ENCODE measurements at places on chromosomes 13 and 19.
A peak's percentile ranks its signal among the peaks of the same experiment; 100 is the strongest.

GRCh38 chr13:110306340-110306959 is 507 bp downstream of the COL4A1 start:
- DNase-seq = no peak

DNA sequence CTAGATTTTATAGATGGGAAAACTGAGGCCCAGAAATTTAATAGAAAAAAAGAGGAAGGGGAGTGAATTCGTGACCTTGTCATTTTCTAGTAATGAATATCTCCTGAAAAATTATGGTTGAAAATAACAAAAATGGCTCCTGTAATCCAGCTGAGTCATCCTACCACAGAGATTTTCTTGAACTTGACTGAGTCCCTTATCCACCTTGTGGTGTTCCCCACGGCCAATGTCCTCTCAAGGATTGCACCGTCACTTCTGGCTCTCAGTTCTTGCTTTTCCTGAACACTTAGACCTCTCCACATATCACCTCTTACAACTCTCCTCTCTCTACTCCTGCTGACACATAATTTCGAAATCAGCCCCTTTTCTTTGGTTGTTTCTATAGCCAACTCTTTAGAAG is 1.2 kb upstream of the KATNAL1 start:
- DNase-seq = peak; percentile 8

- no peak for DNase-seq
Observed at GRCh38 chr19:10872546-10873107, 1.3 kb downstream of the CARM1 start.

DNA sequence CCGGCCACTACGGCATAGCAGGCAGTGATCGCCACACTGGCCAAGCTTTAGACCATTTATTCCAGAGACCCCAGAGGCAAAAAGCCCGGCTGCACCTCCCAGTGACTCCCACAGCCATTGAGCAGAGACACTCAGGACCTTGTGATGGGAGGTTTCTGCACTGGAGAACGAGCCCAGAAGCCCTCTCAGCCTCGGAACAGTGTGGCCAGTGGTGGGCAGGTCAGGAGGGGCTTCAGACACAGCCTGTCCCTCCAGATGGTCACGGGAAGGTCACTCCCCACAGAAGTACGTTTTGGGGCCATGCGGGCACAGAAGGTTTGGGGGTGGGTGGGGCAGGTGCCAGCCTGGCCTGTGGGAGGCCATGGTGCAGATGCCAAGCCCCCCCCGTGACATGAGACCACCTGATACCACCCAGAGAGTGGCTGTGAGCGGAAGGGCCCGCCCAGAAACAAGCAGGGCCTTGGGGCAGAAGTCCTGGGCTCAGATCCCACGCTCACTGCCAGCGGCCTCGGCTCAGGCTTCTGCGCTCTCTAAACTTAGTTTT is 599 bp upstream of the F10 start:
- no peak for DNase-seq

- no peak for DNase-seq
Observed at GRCh38 chr19:31118287-31118955, 230.8 kb downstream of the TSHZ3 start.

GRCh38 chr13:44818428-44818827 is 170.8 kb downstream of the NUFIP1 start:
- peak; percentile 24 for DNase-seq

DNA sequence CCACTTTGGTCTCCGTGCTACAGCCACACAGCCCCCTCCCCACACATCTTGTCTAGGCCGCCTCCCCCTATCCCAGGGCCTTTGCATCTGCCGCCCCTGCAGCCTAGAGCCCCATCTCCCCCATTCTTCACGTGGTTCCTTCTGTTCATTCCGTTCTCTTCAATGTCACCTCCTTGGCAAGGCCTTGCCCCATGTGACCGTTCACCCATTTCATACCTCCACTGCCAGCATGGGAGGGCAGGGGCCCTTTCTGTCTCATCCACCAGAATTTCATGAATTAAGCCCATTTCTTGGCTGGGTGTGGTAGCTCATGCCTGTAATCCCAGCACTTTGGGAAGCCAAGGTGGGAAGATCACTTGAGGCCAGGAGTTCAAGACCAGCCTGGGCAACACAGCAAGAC is 15.7 kb upstream of the HNRNPM start:
- no peak for DNase-seq

- DNase-seq = no peak
Observed at GRCh38 chr13:29515372-29515771, 80.1 kb downstream of the SLC7A1 start.

- no peak for DNase-seq
Observed at GRCh38 chr13:106595625-106596024, 27.7 kb upstream of the ARGLU1 start.

DNA sequence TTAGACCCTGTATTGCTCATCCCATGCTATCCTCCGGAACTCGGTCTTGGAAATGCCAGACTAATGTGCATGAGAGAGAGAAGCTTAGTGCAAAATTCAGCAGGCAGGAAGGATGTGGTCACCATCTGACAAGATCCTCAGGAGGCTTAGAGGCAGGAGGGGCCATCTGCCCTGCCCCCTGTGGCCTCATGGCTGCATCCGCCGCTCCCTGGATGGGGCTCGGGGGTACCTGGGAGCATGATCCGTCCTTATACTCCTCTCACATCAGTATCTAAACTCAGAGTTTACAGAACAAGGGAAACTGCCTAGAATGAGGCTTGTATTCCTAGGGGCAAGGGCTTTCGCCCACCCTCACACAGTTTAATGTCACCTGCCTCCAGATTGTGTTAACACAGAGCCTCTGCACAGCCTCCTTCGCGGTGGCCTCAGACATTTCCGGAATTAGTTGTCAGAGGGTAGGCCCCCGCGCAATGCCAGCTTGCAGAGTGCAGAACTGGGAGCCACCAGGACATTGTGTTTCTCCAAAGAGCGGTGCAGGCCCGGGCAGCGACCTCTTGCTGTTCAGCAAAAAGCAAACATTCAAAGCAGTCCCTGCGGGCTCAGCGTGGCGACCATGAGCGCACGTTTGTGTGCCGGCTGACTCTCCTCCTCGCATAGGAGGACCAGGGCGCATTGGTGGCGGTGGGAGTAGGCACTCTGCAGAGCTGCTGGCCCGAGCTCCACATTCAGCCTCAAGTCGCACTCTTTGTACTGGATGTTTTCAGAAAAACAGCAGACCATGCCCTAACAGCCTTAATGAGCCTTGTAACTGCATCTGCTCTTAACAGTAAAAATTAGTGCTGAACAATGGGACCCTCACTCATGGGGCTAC is 39.1 kb downstream of the GPR12 start:
- no peak for DNase-seq

DNA sequence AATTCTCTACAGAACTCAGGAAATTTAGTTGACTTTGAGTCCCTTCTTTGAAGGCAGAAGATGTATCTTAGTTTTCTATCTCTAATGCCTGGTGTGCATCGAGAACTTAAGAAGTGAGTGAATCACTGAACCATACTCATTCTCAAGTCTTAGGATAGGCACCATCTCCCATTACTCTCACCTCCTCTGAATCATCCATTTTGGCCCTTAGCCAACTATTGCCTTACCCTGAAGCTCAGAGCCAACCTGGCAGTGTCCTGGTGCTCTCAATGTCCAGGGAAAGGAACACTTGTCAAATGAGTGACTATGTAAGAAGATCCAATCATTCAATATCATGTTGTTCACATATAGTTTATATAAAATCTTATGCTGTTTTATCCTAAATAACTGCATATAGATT is 146.6 kb downstream of the RGCC start:
- DNase-seq = peak; percentile 48

- DNase-seq = no peak
Observed at GRCh38 chr19:7618348-7618747, 11.0 kb downstream of the XAB2 start.

- no peak for DNase-seq
Observed at GRCh38 chr13:34076943-34077703, 259.2 kb downstream of the RFC3 start.

GRCh38 chr19:47436712-47437401 is 17.5 kb upstream of the MEIS3 start:
- peak; percentile 24 for DNase-seq

DNA sequence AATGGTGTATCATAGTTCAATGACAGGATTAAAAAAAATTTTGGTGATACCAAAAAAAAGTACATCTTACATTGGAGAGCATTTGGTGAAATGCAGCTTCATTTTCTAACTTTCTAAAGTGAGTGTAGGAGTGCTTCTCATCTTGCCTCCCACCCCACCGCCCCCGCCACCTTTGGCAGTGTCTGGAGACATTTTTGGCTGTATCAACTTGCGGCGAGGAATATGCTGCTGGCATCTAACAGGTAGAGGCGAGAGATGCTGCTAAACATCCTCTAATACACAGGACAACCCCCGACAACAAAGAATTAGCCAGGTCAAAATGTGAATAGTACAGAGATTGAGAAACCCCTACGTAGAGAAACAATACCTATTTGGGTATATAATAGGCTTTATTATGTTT is 1.7 kb downstream of the DLEU7 start:
- no peak for DNase-seq

GRCh38 chr19:40216013-40216776 is 2.0 kb downstream of the TTC9B start:
- no peak for DNase-seq

GRCh38 chr19:52398081-52398441 is 412 bp downstream of the ZNF528 start:
- DNase-seq = no peak

- DNase-seq = peak; percentile 41
Observed at GRCh38 chr19:11191273-11191755, 6.0 kb downstream of the KANK2 start.

- DNase-seq = no peak
Observed at GRCh38 chr19:18667531-18668251, 15.8 kb upstream of the CRTC1 start.

GRCh38 chr19:15324791-15325519 is 7.4 kb downstream of the BRD4 start:
- DNase-seq = peak; percentile 17

GRCh38 chr13:112990783-112991182 is 21.8 kb downstream of the MCF2L start:
- no peak for DNase-seq

DNA sequence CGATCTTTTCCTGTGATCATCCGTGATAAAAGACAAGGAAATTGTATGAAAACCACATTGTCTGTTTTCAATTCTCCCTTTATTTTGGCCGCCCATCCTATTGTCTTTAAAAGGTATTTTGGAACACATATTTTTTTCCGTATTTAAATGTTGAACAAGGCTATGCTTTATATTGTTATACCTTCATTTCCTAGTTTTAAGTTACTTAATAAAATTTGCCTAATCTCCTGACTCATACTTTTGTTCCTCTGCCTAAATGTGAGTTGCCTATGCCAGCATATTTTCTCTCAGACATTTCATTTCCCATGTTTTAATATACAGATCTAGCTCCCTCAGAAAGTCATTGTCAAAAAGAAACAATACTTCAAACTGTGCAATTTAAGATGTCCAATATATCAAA is 104.2 kb downstream of the SLITRK6 start:
- DNase-seq = no peak

- no peak for DNase-seq
Observed at GRCh38 chr19:33310606-33311325, 8.4 kb upstream of the CEBPA start.

DNA sequence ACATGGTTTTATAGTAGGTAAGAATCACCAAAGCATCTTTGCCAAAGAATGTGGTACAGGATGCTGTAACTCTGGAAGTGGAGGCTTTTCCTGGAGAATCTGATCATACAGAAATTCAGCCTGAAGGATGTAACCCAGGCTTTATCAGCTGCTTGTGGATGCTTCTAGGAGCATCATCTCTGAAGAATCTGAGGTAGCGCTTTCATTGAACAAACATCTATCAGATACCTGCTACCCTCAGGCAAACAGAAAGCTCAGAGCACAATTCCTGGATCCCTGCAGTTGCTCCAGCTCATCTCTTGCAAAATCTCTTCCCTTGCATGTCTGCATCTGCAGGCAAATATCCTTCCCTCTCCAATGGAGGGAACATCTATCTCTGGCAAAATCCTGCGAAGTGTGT is 9.3 kb downstream of the FAM124A start:
- DNase-seq = no peak

DNA sequence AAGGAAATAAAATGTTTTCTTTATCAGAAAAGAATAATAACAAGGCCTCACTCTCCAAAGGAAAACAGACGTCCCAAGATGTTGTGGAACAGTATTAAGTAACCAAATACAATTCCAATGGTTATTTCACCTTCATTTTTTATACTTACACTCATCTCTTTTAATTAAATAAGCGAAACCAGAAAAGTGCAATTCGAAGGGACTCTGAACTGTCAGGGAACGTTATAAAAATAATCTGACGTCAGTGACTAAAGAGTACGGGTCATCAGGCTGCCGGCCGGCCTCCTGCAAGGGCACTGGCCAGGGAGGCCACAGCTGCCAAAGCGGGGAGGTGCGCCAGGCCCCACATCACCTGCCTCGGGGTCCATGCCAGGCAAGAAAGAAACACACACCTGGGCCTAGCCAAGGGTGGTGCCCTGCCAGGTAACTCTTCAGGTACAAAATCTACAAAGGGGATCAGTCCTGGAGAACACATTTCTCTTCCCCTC is 61.2 kb downstream of the CDADC1 start:
- no peak for DNase-seq

DNA sequence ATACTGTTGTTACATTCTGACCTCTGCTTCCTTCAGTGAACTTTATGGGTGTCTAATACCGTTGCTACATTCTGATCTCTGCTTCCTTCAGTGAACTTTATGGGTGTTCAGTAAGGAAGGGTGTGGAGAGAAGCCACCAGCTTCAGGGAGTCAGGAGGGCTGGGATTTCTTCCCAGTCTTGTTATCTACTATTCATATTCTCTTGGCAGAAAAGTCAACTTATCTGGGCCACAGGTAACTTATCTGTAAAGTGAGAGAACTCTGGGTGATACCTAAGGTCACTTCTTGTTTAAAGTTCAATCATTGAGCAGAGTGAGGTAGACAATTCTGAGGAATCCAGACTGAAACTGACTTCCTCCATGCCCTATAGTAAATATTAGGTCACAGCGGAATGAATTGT is 71.2 kb upstream of the STK24 start:
- no peak for DNase-seq

DNA sequence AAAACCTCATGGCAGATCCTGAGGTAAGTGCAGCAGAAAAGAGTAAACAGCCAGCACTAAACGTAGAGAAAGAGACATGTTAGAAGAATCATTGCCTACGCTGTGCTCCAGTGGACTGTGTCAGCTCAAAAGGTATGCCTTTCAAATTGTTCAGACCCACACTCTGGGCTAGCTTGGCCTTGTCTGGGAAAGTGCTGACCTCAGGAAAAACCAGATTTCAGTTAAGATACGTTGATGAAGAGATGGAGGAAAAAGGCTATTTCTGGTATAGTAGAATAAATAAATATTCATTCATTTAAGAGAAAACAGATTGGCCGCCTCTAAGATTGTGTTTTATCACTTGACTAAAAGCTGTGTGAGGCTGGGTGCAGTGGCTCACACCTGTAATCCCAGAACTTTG is 9.6 kb upstream of the SUCLA2 start:
- DNase-seq = no peak
